ENCODE measurements at places on chromosomes 4 and X. TPM values are rescaled to one million over a fixed set of nuclear protein-coding genes. Genes with fewer than 3 reads are reported as not detected.

- ATAC-seq, result no peak
Observed at GRCh38 chr4:108829966-108830492, 67.2 kb upstream of the ETNPPL start.

DNA sequence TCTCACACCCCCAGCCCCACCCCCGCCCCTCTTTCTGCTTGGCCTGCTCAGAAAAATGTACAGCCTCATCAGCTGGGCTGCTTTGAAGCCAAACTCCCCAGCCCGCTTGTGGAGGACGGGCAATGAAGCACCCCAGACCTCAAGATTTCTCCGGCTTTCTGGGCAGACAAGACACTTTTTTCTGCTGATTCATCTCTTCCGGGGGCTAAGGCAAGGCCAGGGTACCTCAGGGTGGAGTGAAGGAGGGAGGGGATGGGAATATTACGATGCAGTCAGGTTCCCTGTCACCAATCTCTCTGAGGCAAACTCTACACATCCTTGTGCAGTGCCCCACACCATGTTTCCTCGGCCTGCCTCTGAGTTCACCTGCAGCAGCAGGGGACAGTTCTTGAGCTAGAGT lies 66.9 kb upstream of the ATP6AP2 start:
- ATAC-seq, result no peak

Gene CENPU
- total RNA-seq, result 1.1 TPM

Gene UCHL1
- 9.8 TPM for total RNA-seq
